ENCODE measurements at places on chromosomes 3 and 15.
A peak's percentile ranks its signal among the peaks of the same experiment; 100 is the strongest.

- DNase-seq: no peak
Measured at GRCh38 chr3:58260261-58260731, 22.7 kb downstream of the ABHD6 start.

- no peak for DNase-seq
Measured at GRCh38 chr15:70512772-70513362, 250.5 kb downstream of the UACA start.

GRCh38 chr15:76155731-76156130, 95.9 kb downstream of the TMEM266 start:
- no peak for DNase-seq

DNA sequence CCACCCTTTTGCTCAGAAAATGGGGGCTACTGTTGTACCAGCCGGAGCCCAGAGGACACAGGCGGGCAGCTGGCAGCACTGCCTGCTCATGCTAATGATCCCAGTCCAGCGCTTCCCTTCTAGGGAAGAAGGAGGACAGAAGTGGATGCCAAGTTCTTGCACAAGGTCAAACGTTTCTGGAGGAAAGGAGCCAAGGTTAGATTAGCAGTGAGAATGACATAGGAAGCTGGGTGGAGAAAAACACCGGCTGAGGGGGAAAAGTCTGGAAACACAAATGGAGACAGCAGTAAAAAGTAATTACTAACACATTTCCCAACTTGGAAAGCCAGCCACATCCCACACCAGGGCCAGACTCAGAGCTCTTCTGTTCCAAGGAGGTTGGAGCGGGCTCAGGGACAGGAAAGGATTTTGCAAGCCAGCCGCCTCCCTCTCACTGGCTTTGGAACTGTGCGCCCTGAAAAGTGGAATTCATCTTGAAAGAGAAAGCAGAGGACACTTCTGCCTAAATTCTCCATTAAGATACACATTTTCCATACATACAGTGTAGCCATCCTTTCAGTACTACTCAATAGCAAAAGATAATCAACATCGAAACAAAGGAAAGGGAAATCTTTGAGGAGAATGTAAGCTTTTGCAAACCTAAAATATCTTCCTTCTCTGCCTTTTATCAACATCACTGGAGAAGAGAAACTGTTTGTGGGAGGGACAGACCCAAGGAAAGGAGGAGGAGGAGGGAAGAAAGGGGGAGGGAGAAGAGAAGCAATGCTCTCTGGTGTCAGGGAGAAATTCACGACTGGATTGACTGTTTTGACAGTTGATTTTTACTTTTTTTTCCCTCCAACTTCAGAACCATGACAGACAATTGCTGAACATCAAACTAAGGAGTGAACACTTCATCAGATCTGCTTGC, 133.6 kb downstream of the CD47 start:
- DNase-seq: no peak

DNA sequence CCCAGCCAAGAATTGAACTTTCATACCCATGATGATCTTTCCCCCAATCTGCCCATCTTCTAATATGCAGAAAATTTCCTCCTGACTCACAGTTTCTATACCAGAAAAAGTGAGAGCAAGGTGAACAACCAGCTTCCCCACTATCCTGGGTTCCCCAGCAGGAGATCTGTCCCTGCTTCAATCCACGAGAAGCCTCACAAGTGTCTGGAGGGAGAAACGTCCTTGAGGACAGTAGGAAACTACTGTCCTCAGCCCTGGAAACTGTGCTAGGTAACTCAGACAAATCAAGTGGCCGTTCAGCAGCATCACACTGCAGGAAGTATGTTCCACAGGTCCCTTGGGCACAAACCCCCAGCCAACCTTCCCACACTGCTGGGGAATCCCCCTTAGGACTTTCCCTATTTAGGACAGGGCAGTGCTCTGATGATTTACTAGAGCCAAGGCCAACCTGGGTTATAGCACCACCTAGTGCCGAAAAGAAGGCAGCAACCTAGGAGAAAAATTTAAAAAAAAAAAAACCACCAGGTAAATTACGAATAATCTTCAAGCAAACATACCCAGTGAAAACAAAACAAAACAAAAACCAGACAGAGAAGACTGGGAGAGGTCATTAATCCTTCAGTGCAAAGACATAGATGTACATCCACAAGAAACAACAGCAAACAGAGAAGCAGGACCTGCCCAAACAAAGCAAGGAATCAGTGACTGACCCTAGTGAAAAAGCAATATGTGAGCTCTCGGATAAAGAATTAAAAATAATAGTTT, 36.0 kb downstream of the MORC1 start:
- DNase-seq: no peak

GRCh38 chr3:133376810-133377209, 23.0 kb upstream of the BFSP2 start:
- DNase-seq: no peak

DNA sequence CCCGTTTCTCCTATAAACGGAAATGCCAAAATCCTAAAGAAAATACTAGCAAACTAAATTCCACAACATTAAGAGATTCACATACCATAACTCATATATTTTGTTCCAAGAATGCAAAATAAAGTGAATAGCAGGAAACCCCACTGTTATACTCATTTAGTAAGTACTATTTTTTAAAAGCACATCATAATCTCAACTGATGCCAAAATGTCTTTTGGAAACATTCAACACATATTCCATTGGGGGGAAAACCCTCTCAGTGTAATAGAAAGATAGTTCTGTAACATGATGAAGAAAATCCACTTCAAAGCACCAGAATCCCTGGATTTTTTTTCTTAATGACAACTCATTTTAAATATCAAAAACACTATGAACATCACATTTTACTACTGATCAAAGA, 93.0 kb upstream of the EIF1B start:
- no peak for DNase-seq

GRCh38 chr15:63640146-63640545, 43.0 kb downstream of the FBXL22 start:
- DNase-seq: no peak

DNA sequence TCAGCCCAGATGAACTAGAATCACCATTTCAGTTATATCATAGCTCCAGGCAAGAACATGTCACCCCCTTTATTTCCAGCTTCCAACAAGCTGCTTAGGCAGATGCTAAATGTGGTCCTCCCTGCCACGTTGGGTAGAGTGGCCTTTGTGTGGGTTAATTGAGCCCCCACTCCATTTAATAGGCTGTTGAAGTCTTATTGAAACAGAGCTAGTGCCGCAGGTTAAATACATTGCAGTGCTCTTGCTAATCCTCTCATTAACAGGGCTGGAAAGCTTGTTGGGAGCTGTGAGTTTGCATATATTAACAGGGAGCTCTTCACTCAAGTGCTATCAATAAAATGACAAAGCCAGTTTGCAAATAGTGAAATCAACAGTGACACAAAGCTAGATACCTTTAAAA, 248.4 kb upstream of the CMC1 start:
- no peak for DNase-seq

DNA sequence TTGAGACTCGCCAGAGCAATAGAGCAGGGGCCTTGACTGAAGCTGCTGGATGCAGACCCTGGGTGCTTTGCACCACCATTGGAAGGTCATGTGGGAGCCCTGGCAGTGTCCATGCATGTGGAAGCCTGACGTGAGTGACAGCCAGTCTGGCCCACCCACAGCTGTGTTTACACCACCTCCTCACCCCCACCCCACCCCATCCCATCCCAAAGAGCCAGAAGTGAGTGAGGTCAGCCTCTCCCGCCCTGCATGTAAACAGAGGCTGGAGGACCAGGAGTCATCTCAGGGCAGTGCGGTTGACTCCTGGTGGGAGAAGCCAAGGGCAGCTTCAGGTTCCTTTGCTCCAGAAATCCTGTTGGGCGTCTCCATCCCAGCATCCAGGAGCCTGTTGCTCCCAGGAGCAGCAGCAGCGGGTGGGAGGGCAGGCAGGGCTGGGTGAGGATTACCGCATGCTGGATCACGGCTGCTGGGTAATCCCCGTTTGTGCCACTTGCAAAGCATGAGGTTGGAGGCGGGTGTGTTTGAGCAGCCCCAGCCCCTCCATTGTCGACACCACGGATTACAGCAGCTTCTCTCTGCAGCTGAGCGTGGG, 44.6 kb downstream of the CORO2B start:
- DNase-seq: no peak

- DNase-seq: peak; percentile 68
Measured at GRCh38 chr15:39273717-39274411, 307.0 kb upstream of the THBS1 start.

DNA sequence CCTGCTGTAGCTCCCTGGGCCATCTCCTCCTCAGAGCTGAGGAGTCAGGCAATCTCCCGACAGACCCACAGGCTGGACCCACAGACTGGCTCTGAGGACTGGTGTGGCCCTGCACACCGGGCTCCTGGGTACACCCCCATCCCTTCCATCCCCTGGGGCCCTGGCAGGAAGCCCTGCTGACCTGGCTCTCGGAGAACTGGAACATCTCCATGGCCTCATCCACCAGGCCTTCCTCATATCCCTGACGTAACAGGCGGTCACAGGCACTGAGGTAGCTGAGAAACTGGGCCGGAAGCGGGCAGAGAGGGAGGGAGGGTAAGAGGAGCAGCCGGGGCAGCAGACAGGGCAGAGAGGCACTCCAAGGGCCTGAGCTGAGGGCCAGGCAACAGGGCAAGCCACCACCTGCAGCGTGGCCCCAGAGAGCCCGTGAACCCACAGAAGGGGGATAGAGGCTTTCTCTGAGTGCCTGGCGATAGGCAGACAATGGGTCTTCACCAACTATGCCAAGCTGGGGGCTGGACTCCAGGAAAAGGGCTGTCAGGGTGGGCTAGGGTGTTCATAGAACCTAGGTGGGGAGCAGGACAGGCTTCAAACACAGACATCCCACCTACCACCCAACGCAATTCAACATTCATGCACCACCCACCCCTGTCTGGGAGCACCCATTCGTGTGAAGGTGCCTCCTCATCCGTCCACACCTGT, 17.9 kb downstream of the KBTBD13 start:
- no peak for DNase-seq

DNA sequence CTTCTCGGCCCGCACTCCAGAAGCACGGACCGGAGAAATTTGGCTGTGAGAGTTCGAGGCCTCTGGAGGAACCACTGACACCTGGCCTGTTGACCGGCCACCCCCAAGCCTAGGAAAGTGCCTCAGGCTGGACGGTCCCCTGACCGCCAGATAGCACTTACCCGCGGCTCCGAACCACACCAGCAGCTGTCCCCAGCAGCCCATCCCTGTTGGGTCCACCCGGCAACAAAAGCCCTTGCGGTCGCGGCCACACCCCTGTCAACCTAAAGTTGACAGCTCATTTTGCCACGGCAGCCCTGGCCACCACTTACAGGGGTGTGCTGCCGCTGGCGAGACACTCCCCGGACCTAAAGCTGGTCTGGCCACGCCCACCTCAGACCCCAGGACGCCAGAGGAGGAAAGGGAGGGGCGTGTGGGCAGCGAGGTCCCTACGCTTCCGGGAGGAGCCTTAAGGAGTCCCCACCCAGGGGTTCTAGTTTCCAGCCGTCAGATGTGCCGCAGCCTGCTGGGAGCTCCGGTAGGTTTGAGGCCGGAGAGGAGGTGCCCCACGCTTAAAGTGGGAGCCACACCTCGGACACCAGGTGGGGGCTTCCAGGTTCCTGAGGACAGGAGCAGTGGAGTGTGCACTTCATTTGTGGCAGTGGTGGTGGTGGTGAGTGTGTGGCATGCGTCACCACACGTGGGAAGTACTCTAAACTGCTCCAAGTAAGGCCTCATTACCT, at the start of gene LTK:
LTK (minus strand) TSS at position 322 of the 722 bp plus-strand sequence; CDS start at position 204, 118 bp downstream.
- DNase-seq: no peak

DNA sequence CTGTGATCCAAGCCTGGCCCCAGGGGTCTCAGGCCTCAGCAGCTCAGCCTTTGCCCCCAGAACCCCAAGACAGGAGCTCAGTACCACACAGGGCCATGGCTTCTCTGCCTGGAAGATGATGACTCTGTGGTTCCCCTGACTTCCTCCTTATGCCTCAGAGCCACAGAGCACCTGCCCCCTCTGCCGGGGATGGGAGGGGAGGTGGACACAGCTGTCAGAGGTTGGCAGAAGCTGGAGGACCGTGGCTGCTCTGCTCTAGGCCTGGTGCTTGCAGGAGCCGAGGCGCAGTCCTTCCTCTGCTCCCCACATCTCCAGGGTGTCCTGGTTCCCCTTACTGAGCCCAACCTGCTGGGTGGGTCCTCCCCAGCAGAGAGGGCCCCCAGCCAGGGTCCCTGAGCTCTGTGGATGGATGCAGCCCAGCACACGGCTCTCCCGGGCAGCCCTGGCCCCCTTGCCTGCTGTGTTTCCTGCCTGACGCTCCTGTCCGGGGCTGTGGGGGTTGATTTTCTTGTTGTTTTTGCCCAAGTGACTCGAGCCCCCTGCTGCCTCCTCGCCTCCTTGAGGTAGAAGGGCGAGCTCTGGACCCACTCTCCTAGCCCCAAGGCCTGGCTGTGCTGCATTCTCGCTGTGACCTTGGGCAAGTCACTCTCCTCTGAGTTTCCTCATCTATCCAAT, 36.6 kb downstream of the PSTPIP1 start:
- peak; percentile 4 for DNase-seq

DNA sequence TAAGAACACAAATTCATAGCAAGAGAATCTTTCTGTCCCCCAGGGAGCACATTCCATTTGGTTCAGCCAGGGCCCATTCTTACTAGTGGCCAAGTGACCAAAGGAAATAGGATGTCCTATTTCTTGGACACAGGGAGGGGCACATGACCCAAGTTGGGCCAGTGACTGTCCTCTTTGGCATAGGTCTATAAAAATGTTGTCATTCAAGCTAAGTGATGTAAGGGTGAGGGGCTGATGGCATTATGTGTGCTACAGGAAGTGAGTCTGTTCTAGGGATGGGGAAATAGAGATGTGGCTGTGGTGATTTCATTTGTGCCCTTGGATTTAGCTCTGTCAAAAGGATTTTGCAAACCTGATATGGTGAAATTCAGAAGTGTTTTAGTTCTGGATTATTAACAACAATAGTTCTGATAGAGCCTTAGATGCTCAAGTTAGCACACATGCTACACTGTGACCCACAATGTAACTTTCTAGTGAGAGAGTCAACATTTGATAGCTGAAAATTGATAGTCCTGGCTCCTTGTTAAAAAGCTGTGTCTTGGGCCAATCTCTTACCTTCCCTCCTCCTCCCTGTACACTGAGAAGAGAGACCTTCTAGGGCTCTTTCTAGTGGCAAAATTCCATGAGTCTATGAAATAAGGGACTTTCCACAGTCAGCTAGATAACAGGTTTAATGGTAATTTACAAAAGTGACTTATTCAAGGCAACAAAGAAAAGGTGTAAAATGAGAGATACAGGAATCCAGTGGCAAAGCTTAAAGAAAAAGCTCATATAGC, 117.2 kb downstream of the THRB start:
- DNase-seq: no peak

DNA sequence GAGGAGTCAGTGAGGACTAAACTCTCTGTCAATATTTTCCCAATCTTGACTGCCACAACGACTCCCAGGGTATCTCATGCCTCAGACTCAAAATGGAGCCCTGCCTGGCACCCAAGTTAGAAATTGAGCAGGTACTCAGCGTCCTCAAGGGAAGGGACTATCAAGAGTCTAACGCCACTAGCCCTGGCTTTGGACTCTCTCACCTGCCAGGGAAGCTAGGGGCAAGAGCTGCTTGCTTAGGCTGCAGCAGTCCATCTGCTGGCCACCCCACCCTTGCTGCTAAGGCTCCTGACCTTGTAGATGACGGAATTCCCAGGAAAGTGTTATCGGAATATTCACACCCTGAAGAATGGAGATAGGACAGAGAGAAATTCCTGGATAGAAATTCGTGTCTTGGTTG, 33.0 kb downstream of the ZIC4 start:
- DNase-seq: no peak

All from NCI-H2081 treated with DMSO at 0.1 percent for 48 hours (cell line).